ENCODE measurements at places on chromosomes 1 and 21. TPM values are rescaled to one million over a fixed set of nuclear protein-coding genes. Genes with fewer than 3 reads are reported as not detected.

Gene PLA2G5
- 109 TPM for total RNA-seq

Gene PTPRC
- 7.3 TPM for total RNA-seq

Gene ABCA4
- 3.1 TPM for total RNA-seq

Gene TFF2
- 3.7 TPM for total RNA-seq

Gene SLC25A24
- 29.7 TPM for total RNA-seq

Gene AK5
- not detected for total RNA-seq

Gene LENEP
- total RNA-seq = not detected

Gene HES3
- total RNA-seq = not detected

Gene CELA2A
- 0.92 TPM for total RNA-seq

Gene DNM3
- 4.4 TPM for total RNA-seq

Gene ITGB2
- total RNA-seq = 17.6 TPM

Gene OR2L8
- not detected for total RNA-seq
